ENCODE measurements at places on chromosomes 12 and 14.

DNA sequence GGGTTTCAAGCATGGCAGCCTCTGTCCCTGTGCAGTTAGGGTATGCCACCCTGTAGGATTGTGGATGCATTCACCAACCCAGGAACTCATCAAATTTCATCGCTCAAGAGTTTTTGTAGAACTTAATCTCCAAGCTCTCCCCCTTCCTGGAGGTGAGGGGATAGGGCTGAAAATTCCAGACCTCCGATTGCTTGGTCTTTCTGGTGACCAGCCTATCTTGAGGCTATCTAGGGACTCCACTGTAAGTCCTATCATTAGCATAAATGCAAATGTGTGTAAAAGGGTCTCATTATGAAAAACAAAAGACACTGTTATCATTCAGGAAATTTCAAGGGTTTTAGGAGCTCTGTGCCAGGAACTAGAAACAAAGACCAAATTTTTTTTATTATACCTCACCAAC is 244.0 kb downstream of the DUSP6 start:
- no peak for DNase-seq

DNA sequence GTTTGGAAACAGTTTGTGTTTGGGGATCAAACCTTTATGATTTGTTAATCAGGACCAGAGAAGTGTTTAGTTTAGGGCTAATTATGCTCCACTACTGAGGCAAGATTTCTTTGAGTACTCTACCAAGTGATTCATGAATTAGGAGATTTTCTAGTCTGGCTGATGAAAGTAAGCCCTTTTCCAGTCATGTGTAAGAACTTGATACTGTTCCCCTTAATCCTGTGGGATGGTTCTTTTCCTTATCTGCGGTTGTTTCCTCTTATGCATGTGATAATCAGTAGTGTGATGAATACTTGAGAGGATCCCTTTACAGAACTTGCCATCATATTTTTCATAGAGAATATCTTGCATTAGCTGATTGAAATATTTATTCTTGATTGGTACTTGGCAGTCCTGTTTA is 42.1 kb downstream of the DYRK2 start:
- no peak for DNase-seq

- DNase-seq, result peak; percentile 80
Observed at GRCh38 chr12:8890313-8891085, 23.8 kb upstream of the PHC1 start.

GRCh38 chr12:43292699-43293098 is 259.3 kb downstream of the ADAMTS20 start:
- DNase-seq, result no peak

DNA sequence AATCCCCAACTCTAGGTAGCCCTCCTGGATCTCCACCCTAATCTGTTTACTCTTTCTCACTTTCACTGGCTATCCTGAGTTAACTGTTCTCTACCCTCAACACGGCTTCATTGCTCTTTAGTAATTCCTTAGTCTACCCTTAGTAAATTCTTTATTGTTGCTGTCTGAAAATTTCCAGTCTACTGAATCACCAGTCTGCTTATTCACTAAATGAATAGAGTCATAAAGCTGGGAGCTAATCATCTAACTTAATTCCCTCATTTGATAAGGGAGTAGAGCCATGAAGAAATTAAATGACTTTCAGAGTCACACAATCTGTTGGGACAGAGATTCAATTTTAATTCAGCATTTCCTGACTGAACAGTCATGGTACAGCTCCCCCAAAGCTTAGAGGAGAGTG is 36.5 kb downstream of the YEATS4 start:
- DNase-seq, result no peak

- no peak for DNase-seq
Observed at GRCh38 chr14:66918527-66918926, 270.7 kb upstream of the GARIN2 start.

DNA sequence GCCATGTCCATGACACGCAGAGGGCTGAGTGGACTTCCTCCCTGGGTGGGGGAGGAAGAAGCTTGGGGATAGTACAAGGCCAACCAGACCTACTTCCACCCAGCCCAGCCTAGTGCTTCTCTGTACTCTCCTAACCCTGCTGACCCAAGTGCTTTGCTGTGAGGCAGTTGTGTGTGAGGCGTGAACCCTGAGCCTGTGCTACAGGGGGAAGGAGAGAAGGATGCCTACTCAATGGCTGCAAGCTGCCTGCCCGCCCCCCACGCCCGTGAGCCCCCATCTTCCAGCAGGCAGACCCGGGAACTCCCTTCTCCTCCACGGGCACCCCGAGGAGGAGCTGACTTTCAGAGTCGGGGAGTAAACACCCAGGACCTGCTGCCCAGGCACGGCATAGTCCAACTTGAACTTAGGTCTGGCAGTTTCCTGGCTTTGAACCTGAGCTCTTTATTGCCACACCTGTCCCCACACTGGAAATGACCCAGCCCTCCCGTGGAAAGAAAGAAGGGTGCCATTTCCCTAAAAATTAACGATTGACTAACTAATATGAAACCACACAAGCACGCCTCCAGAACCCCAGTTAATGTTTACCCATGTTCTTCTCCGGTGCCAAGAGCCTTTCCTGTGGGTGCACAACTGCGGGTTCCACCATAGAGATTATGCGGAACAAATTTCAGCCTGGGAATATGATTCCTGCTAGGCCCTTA is 10.8 kb downstream of the ALDH2 start:
- no peak for DNase-seq

DNA sequence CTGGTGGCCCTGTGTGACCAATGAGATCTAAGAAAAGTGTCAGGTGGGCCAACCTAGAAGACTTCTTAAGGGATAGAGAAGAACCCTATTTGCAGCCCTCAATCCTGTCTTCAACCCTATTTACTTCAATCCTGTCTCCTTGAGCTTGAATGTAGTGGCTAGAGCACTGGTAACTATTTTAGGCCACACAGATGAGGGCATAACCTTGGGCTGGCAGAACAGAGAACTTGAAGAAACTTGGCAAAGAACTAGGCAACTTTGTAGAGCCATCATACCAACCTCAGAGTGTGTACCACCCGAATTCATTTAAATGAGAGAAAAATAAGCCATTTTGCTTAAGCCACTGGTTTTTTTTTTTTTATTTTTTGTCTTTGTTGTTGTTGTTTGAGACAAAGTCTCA is 94.8 kb downstream of the TMTC1 start:
- DNase-seq, result no peak

- DNase-seq, result no peak
Observed at GRCh38 chr14:61577506-61577931, 117.8 kb upstream of the HIF1A start.

Measured in stimulated activated naive CD4-positive, alpha-beta T cell (primary cell).